ENCODE measurements at places on chromosomes 5 and 9.

GRCh38 chr5:95392593-95393182 lies 1.5 kb downstream of the FAM81B start:
- peak; percentile 33 for DNase-seq

- no peak for DNase-seq
These were observed 104.6 kb downstream of the MTX3 start for GRCh38 chr5:79886456-79886855.

GRCh38 chr5:62653001-62653863 lies 74.6 kb downstream of the LRRC70 start:
- no peak for DNase-seq

- no peak for DNase-seq
These were observed 188.7 kb upstream of the TLE4 start for GRCh38 chr9:79383096-79383495.

GRCh38 chr9:18333157-18333556 lies 140.8 kb upstream of the ADAMTSL1 start:
- DNase-seq, result peak; percentile 57

- peak; percentile 87 for DNase-seq
These were observed 103.9 kb downstream of the LHFPL2 start for GRCh38 chr5:78544561-78545201.

GRCh38 chr9:16293610-16294009 lies 576.9 kb downstream of the BNC2 start:
- DNase-seq, result no peak

GRCh38 chr5:108184940-108185339 lies 197.0 kb downstream of the FBXL17 start:
- no peak for DNase-seq

DNA sequence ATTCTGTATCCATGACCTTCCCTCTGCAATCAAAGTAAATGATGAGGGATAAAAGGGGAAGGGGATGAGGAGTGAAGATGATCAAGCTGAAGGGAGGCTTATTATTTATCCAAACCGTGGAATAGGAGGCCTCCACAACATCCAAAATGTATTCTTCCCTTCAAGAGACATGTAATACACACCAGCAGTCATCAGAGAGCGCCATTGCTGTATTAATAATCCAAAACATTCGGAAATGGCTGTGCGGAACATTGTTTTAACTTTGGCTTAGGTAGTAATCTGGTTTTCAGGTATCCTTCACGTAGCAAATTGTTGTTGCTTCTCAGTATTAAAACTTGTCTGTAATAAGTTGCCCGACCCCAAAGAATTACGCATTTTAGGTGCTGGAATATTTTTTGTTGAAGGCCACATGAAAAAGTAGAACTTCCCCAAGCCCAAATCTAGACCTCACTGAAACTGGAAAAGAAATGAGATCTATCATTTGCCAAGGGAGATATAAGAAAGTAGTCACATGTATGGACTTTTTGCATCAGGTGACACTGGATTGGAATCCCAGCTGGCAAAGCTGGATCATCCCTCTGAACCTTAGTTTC lies 2.6 kb upstream of the BOD1 start:
- peak; percentile 59 for DNase-seq

DNA sequence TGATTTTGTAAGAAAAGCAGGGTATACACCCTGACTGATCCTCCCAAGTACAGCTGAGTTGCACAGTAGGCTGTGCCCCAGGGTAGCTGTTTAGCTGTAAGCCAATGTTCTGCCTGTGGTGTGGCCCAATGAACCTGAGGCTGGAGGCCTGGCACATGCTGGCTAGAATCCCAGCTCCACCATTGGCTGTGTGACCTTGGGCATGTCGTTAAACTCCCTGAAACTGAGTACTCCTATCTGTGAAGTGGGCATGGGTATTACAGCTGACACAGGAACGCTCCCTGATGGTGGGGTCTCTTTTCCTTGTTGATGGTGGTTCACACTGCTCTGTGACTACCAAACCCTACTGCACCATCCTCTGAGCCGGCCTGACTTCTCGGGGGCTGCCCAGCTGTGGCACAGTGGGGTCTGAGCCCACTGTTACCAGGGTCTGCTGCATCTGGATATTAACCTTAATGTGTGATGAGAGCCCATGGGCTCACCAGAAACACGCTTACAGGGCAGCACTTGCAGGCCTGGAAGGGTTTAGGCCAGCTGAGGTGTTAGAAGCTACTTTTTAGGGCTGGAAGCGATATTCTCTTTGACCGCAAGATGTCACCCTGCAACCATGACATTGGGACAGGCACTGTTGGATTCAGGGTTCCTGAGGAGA lies 7.0 kb upstream of the GADD45G start:
- DNase-seq, result peak; percentile 54

GRCh38 chr5:178389796-178390195 lies 157.2 kb upstream of the PHYKPL start:
- no peak for DNase-seq

- peak; percentile 39 for DNase-seq
These were observed 52.9 kb downstream of the ARHGAP26 start for GRCh38 chr5:142823126-142823525.

- DNase-seq, result no peak
These were observed 71.0 kb upstream of the MOCS2 start for GRCh38 chr5:53180538-53180937.
